Hematopoietic multipotent progenitor cell treated with erythropoietin and hydrocortisone succinate and interleukin-3 and kit ligand, for 8 days (in vitro differentiated cells): ENCODE measurements at places on chromosomes 12 and 14.
A peak's percentile ranks its signal among the peaks of the same experiment; 100 is the strongest.

- peak; percentile 49 for DNase-seq
These were observed at the start of gene ATL1 for GRCh38 chr14:50559990-50560930. ATL1 (plus strand) TSS chr14:50560145; CDS start chr14:50560266, 121 bp downstream.

- DNase-seq = no peak
These were observed 4.8 kb upstream of the PLEKHD1 start for GRCh38 chr14:69479696-69480095.

GRCh38 chr12:11578461-11578993, 70.9 kb upstream of the ETV6 start:
- DNase-seq = no peak

DNA sequence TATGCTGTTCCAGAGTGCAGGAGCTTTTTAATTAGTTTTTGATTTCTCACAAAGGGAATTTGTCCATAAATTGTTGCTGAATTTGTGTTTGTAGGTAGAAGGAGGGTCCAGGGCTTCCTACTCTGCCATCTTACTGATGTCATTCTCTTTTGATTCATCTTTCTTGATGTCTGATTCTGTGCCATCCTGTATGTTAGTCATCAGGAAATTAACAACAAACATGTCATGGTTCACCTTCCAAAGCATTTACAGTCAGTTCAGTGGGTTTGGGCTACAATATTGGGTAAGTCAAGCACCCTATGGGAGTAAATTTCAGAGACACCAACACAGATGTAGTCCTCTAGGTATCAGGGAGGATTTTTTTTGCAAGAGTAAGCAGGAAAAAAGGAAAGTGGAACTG, 135.2 kb upstream of the SLC38A2 start:
- DNase-seq = no peak

DNA sequence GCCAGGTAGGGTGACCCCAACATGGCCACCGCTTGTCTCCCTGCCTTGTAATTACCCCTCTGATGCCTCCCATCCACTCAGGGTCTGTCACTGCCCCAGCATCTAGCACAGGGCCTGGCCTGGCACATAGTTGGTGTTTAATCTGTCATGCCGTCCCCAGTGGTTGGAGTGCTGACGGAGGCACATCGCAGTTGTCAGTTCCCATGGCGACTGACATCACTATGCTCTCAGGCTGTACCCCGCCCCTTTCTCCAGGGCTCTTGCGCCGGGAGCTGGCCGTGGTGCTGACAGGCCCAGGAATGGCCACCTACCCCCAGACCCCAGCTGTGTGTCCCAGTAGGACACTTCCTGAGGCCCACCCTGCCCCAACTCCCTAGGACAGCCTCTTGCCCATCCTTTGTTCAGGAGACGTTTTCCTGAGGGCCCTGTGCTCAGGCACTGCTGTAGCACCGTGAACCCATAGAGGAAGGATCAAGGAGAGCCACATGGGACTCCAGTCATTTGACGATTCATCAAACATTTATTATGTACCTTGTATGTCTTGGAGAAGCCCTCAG, 23.0 kb downstream of the FAM222A start:
- peak; percentile 67 for DNase-seq

GRCh38 chr12:131105736-131106348, 152.1 kb downstream of the ADGRD1 start:
- no peak for DNase-seq

GRCh38 chr12:12230275-12230674, 36.6 kb downstream of the LRP6 start:
- DNase-seq = no peak

DNA sequence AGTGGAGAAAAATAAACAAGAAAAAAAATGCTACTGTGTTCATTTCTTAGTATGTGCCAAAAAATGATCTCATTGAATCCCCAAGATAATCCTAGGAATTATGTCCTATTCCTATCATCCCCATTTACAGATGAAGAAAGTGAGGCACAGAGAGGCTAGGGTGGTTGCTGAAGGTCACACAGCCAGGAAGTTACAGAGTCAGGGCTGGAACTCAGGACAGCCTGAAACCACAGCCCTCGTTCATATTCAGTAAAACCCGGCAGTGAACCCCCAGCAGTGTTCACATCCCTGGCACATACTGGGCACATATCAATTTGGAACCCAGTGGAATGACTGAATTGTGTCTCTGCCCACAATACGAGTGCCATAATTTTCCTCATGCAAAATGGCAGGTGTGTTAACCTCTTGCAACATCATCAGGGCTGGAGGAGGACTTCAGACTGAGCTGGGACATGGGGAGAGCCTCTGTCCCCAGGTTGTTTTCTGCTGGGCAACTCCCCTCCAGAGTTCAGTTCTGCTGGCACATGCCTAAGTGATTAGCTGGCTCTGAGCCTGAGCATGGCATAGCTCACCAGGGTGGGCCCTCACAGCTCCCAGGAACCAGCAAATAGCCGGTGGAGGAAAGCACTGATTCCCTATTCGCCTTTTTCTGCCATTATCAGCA, 2.0 kb upstream of the PPP1CC start:
- peak; percentile 31 for DNase-seq

DNA sequence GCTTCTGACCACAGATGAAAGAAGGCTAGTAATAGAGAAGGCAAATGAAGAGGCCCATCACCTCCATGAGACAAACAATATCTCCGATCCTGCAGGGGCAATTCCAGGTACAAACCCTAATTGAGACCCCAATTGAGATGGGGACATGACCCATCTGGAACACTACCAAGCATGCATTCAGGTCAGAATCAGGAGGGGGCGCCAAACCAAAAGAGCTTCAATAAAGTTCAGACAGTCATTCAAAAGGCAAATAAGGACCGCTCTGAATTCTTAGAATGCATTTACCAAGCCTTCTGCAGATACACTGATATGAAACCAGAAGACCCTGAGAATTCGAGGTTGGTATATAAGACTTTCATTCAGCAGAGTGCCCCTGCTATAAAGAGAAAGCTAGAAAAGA, 10.2 kb upstream of the EDDM3B start:
- peak; percentile 81 for DNase-seq

- no peak for DNase-seq
These were observed 66.0 kb downstream of the FLRT2 start for GRCh38 chr14:85595981-85596380.

GRCh38 chr12:60078026-60078425, 482.2 kb downstream of the SLC16A7 start:
- DNase-seq = peak; percentile 6

GRCh38 chr12:66352197-66352596, 49.9 kb downstream of the HELB start:
- peak; percentile 46 for DNase-seq

DNA sequence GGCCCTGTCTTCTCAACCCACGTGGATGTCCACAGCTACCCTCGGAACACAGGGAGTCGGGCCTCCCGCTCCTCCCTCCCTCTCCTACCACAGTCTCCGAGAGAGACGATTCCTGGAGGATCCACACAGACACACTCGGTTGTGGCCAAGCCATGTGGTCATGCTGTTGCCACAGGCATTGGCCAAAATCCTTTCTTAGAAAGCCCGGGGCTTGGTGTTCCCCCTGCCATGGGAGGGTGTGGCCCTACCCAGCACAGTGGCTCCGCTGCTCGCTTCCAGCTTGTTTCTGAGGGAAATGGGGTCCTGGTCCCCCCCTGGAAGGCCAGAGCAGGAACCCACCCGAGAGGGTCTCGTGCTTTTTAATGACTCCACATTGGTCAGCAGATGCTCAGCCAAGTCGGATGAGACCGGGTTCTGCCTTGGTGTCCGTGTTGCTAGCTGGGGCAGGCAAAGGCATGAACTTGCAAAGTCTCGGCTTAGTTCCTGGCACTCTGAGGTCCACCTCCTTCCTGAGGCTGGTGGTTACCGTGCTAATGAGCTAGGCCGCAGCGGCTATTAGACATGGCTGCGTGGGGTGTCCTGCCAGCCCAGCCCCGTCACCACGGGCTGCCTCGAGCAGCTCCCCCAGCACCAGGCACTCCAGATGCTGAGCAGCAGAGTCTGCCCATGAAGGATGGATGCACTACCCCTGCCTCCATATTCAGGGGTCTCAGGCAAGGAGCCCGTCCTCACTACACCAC, 46.8 kb upstream of the MEG3 start:
- no peak for DNase-seq

DNA sequence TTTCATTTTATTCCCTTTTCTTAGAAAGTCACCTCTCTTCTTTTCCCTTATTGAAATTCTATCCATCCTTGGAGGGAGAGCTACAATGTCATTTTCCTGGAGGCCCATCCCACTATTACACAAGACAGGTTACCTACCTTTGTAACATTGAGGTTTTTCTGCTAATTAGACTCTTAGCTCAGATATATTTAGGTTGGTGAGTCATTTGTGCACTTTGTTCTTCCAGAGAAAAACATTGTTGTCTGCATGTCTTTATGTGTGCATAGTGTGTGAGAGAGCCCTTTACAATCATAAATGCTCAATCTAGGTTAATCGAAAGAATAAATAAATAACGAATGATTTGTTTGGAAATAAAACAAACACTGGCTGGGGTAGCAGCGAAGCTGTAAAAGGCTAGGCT, 191.8 kb downstream of the DACT1 start:
- no peak for DNase-seq

DNA sequence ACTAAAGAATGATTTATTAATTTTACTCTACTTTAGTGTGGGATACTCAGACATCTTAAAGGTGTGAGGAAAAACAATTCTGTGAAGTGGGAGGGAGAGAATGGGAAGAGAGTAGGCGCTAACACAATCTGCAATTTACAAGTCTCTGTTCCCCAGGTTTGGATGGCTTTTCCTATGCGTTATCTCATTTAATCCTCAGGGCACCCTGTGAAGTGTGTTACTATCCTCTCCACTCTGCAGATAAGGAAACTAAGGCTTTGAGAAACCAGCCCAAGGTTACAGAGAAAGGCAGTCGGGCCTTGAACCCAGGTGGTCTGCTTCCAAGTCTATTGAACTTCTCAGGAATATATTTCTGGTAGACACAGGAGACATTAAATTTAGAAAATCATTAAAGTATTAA, 36.2 kb upstream of the TUBA1C start:
- DNase-seq = no peak

DNA sequence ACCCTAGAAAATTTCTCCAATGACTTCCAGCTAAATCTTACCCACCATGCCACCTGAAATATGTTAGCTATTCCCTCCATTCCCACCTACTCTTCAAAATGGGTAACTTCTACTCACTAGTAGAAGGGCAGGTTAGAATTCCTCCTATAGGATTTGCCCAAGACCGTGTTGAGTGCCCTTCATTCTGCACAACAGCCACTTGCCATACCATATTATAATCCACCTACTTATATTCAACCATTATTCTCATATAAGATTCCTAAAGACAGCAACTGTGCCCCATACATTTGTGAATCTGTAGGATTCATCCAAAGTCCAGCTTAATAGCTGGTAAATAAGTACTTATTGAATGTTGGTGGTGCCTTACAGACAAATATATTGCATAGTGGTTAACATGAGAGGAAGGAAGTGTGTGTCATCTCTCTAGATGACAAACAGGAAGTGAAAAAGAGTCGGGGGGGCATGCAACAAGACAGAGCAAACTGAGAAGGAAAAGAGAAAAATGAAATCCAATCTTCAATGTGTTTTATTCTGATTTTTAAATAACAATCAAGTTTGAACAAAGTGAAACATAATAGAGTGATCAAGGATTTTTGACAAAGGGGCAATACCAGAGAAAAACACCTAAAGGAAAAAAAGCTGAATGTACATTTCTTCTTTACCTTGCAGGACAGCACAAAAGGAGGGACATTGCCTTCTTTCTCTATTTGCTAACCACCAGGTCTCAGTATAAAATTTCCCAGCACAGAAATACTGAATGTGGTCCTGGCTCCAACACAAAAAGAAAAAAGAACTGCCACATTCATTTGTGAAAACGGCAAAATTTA, 389.3 kb upstream of the USP15 start:
- DNase-seq = peak; percentile 17

- DNase-seq = no peak
These were observed 388.1 kb downstream of the CCDC91 start for GRCh38 chr12:28578361-28578760.

DNA sequence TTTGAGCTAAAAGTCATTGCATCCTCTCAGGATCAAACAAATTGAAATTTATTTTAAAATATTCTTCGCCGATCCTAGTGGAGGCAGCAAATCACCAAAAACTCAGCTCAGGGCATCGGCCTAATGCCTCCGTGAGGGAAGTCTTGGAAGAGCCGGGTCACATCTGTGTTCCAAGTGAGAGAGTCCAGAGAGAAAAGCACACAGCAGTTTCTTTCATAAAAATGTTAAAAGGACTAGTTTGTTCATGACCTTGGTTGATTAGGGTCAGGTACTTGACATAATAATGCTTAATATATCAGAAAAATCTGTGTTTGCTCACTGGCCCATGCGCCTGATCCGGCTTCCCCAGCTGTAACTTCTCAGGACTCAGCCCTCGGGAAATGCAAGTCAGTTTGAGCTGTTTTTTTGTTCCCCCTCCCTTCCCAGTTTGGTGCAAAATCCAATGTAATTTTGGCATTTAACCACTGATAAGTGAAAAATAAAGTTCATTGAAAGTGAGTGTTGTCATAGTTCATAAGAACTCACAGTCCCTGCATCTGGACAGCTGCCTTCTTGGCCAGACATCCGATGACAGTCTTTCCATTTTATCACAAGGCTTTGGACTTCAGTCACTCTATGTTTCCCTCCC, 161.7 kb downstream of the CAND1 start:
- DNase-seq = no peak

GRCh38 chr14:75003250-75004027, 718 bp downstream of the EIF2B2 start:
- peak; percentile 14 for DNase-seq

DNA sequence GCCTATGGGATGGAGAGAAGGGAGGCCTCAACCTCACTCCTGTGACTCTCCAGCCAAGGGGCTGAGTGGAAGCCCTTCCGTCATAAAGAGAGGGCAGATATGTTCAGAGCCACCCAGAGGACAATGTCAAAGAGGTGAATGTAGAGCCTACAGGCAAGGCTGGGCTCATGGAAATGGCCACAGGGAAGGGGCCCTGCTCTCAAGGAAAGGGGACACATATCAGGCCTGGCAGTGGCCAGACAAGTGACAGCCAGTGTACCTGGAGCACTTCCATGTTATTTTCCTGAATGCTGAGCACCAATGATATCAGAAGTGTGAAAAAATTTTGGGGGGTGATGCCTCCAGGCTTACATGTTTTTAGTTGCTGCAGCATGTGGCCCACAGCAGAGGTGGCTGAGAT, 36.6 kb upstream of the DDX11 start:
- no peak for DNase-seq

DNA sequence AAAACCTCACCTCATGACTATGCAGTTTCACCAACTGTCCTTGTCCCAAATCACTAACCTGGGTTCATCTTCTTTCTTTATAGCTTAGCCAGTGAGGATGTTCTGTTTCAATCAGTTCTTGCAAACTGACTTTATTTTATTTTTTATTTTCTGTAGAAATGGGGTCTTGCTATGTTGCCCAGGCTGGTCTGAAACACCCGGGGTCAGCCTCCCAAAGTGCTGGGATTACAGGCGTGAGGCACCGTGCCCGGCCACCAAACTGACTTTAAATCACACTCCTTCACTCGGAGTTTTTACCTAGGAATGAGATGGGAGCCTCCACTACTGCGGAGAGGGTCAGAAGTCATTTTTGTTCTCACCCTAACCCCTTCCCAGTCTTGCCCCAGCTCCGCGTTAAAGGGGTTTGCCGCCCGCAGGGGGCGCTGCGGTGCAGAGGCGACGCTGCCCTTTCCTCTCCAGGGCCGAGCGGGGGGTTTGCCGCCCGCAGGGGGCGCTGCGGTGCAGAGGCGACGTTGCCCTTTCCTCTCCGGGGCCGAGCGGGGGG, 7.0 kb upstream of the B4GALNT3 start:
- DNase-seq = no peak
